ENCODE measurements at places on chromosomes 5 and 9.
A peak's percentile ranks its signal among the peaks of the same experiment; 100 is the strongest.

DNA sequence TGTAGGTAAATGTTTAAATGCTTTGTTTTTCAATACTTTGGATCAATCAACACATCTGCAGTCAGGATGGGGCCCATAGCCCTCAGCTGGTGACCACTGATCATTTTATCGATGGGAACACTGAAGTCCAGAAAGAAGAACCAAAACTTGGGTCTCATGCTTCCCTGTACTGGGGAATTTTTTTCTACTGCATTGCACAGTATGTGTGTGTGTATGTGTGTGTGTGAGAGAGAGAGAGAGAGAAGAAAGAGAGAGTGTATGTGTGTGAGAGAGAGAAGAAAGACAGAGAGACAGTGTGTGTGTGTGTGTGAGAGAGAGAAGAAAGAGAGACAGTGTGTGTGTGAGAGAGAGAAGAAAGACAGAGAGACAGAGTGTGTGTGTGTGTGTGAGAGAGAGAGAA lies 202.9 kb upstream of the MSX2 start:
- DNase-seq: no peak

GRCh38 chr5:34695275-34696027 lies 39.3 kb downstream of the RAI14 start:
- DNase-seq: no peak

DNA sequence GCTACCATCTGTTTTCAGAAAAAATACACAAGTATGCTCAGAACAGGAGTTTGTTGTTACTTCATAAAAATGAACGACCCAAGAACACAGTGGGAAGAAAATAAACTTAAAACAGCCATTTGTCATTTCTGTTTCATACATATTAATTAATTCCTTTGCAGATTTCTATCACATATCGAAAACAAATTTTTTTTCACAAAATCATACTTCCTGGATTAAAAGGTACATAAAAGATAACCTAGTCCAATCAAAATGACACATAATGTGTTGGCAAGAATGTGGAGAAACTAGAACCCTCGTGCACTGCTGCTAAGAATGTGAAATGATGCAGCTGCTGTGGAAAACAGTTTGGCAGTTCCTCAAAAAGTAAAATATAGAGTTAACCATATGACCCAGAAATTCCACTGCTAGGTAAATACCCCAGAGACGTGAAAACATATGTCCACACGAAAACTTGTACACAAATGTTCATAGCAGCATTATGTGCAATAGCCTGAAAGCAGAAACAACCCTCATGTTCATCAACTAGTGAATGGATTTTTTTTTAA lies 46.0 kb downstream of the MYO10 start:
- DNase-seq: no peak

- DNase-seq: peak; percentile 94
These were observed at the start of gene CEP78 for GRCh38 chr9:78235762-78236550. TSS of gene CEP78 (plus strand) at chr9:78236075. CDS start at chr9:78236351, 276 bp downstream.

DNA sequence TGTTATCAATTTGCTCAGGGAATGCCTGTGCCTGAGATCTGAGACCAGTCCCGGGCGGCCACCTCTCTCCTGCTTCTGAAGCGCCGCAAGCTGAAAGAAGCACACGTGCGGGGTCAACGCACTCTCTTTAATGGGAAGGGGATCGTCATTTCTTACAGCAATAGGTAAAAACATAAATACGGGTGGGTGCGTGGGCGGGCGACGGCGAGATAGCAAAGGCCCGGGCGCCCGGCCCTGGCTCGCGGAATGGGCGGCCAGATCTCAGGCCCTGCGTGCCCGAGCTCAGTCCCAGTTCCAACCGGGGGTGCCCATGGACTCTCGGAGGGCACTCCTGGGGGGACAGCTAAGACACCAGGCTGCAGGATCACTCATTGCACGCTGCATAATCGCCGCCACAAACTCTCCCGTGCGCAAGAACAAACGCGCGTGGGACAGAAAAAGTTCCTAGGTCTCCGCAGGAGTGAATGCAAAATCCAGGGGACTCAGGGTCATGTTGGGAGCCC lies 3.0 kb downstream of the NKX2-5 start:
- no peak for DNase-seq

- DNase-seq: no peak
These were observed 3.4 kb upstream of the GCNT4 start for GRCh38 chr5:75055727-75056144.

DNA sequence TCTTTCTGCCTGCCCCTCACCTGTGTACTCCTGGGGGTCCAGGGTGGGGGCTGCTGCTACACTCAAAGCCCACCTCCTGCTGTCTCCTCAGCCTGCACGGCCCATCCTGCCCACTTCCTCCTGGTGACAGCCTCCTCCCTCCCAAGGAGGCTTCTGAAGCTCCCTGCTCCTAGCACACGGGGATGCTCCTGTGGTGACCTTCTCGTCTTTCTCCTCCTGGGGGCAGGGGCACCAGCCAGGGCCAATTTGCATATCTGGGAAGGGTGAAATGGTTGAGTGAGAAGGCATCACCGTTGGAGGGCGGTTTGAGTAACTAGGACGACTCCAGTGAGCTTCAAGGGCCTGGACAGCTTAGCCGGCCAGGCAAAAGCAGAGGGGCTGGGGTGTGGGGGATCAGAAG lies 51.9 kb upstream of the COL5A1 start:
- no peak for DNase-seq

- DNase-seq: no peak
These were observed 691.9 kb downstream of the NR2F1-AS1 start for GRCh38 chr5:92889140-92889539.

- DNase-seq: no peak
These were observed 1.9 kb upstream of the IDNK start for GRCh38 chr9:83620841-83621636.
